Stimulated activated CD8-positive, alpha-beta memory T cell treated with anti-CD3 and anti-CD28 coated beads, Interleukin-12 subunit alpha, Interleukin-12 subunit beta, amount 100 ng/mL, for 1 hour (primary cell): ENCODE measurements at places on chromosomes 2 and 18.

GRCh38 chr18:34592961-34593382 is 117.1 kb upstream of the DTNA start:
- no peak for DNase-seq

DNA sequence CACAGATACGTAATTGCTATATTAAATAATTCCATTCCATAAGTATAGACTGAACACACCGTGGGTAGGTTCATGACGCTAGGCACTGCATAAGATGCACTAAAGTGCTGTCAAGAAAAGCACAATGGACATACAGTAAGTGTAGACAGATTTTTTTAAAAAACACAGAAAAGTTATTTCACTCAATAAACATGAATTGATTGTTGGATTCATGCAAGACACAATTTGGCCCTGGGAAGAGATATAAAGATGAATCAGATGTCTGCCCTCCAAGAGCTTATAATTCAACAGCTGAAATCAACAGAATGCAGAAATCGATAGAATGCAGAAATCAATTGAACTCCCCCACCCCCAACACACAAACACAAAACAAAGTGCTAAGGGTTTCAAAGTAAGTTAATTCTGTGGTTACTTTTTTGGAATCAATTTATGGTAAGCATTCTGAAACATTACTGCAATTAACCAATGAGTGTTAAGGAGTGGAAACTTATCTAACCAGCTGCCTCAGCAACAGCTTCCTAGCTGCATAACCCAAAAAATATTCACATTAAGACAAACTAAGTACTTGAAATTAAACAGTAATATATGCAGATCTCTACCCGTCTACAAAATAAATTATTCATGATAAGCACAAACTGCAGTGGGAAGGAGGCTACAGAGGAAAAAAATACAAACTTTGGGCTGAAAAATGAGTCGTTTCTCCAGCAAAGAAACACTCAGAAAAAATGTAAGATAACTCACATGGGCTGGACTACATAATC is 1.6 kb downstream of the NBAS start:
- DNase-seq = no peak

GRCh38 chr2:27354597-27354927 is 2.0 kb downstream of the GTF3C2 start:
- no peak for DNase-seq

DNA sequence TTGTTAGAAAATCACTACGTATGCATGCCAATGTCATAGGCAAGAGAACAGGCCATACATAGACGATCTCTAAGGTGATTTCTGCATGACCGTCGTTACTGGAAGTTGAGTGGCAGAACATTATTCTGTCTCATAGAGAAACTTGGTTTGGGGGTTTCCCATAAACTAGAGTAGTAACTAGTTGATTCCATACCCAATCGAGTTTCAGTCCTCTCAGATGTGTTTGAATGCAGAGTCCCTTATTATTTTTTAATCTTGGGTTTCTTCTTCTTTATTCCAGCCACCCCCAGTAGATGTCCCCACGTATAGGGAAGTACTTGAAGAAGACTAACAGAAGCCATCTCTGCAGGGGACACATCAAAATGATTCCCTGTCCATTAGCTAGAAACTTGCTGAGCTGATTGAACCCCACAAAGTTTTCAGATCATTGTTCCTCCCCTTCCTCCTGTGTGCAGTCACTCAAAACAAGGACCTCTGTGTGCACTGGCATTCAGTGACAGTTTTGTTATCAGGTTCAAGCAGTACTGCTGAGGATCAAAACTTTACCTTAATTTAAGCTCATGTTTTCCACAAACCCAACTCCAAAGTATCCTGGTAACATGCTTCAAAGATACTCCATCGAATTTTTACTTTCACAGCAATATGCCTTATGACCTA is 68.4 kb upstream of the CDCA7 start:
- DNase-seq = no peak

DNA sequence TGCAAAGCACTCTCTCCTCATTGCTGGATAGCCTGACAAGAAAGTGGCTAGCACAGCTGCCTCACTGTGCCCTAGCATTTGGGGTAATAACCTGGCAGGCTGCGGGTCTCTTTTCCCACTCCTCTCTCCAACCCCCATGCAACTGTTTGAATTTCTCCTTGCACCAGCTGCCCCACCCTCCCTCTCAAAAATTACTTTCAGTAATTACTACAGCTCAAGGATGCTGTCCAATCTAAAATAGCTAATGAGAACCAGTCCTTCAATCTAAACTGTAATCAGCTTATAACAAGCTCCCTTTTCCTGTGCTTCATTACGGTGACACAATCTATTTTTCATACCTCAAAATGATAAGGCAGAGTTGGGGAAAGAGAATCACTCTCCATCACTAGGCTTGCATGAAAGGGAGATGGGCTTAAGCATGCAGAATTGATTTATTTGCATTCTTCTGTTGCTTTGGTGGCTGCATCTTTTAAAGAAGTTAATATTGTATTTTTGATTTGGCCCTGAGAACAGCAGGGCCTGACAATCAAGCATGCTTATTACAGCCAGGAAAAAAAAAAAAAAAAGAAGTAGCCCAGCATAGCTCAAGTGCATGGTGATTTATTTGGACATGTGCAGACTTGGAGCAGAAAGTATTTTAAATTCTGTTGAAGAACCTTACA is 881.8 kb downstream of the SLC4A3 start:
- DNase-seq = no peak

GRCh38 chr2:99857372-99857771 is 285.0 kb downstream of the AFF3 start:
- no peak for DNase-seq

DNA sequence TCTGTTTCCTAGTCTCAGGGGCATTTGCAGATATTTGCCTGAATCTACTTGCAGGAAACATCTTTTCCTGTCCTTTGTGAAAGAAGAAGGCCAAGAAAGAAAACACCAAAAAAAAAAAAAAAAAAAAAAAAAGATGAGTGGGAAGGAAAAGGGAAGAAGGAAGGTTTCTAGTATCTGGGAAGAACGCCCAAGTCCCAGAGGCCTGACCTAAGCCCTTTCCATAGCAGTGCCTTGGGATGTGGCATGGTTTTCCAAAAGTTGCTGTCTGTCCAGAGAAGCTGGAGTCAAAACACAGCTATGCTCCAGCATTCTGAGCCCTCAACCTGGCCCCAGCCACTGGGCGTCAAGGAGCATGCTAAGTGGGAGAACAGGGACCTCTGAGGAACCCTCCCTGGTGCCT is 123.5 kb downstream of the INHBB start:
- no peak for DNase-seq
